Stimulated activated CD8-positive, alpha-beta memory T cell treated with anti-CD3 and anti-CD28 coated beads, Interleukin-2, amount 100 ng/mL, for 1 hour (primary cell): ENCODE measurements at places on chromosomes 12 and 14.

DNA sequence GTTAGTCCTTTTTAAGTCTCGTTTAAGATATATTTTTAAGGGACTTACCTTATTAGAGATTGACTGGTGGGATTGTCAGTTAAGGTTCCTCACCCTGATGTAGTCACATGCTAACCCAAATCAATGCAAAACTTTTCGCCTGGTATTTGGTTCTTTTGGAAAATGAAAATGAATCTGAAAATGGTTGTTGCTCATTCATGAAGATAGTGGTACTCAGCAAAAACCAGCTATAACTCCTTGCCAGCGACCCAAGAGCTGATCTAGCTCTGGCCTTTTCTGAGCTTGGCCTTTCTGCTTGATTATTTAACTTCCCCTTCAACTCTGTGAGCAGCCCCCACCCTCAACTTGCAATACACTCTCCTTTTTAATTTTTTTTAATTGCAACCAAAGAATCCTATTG lies 85.0 kb upstream of the GTF2A1 start:
- DNase-seq: no peak

DNA sequence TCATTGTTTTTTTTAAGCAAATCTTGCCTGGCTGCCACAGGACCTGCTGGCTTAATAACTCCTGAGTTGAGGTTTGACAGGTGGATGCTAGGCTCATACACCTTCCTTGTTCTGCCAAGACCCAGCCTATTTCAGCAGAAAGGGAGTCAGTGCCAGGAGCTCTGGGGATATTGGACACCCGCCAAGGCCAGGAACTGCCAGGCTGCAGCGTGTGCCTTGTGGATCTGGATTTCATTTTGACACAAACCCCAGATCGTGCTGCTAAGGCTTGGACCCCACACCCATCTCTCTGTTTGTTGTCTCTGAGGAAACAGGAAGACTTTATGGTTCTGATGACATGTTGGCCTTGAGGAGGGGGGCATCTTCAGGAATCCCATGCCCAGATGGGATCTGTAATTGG lies 44.4 kb upstream of the PRIMA1 start:
- no peak for DNase-seq

DNA sequence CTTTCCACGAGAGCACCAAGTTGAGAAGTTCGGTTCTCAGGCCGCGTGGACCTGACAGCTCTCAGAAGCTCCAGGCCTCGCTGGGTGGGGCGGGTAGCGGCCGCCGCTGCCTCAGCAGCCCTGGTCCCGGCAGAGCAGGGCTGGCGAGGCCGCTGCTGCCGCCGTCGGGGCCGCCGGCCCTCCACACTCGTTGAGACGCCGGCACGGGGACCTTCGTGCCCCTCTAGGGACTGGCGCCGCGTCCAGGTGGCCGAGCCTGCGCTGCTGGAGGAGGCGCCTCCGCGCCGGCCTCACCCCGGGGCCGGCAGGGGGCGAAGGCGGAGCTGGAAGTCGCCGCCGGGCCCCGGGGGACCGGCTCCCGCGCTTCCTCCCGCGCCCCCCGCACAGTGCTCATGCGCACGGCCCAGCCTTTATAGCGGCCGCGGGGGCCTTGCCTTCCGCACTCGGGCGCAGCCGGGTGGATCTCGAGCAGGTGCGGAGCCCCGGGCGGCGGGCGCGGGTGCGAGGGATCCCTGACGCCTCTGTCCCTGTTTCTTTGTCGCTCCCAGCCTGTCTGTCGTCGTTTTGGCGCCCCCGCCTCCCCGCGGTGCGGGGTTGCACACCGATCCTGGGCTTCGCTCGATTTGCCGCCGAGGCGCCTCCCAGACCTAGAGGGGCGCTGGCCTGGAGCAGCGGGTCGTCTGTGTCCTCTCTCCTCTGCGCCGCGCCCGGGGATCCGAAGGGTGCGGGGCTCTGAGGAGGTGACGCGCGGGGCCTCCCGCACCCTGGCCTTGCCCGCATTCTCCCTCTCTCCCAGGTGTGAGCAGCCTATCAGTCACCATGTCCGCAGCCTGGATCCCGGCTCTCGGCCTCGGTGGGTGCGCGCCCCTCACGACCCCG lies at the start of gene COCH:
Gene COCH (plus strand): TSS at position 440 of the 879 bp plus-strand sequence. CDS start 380 bp downstream, at position 820.
- DNase-seq: no peak

DNA sequence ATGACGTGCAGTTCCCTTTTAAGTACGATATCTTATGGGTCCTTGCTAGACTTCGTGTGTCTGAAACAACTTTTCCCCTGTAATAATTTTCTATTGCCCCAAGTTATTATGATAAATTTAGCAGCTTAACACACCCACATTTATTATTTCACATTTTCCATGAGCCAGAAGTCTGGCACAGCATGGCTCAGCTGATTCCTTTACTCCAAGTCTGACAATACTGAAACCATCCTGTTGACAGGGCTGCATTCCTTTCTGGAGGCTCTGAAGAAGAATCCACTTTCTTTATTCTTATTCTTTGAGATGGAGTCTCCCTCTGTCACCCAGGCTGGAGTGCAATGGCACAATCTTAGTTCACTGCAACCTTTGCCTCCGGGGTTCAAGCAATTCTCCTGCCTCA lies 80.9 kb downstream of the DENND5B start:
- DNase-seq: no peak

DNA sequence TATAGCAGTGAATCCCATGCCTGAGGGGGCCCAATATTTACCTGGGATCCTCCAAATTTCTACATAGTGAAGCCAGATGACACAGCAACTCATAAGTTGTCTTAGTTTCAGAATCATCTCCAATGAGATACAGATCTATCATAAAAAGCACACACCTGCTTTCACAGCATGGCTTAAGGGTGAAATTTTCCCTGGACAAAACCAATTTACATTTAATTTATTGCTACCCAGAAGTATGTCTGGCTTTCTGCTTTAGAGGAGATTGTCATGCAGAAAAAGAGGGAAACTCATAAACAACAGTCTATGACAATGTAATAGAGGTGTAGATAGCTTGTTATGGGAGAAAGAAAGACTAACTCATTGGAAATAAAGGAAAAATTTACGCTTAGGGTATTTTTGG lies 113.0 kb downstream of the MGAT4C start:
- DNase-seq: no peak

DNA sequence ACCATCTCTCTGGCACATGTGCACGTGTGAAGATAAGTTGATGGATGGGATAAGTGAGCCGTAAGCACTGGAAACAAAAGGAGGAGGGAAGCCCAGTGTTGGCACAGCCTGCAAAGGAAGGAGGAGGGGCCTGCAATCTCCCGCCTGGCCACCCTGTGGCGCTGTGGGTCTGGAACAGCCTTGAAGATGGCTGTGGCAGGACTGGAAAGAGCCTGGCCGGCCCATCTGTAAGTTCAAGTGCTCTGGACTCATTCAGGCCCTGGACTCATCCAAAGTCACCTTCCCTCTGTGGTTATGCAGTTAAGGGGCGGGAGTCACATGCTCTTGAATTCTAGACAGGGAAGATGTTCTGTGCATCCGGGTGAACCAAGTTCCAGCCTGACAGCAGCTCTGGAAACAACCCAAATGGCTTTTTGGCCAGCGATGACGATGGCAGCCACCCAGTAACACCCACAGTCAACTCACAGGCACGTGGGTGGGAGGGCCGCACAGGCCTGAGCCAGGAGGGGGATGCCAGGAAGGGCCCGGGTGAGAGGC lies 50.4 kb downstream of the CHGA start:
- DNase-seq: no peak

GRCh38 chr14:64266239-64266638 lies 27.9 kb downstream of the ESR2 start:
- DNase-seq: no peak

DNA sequence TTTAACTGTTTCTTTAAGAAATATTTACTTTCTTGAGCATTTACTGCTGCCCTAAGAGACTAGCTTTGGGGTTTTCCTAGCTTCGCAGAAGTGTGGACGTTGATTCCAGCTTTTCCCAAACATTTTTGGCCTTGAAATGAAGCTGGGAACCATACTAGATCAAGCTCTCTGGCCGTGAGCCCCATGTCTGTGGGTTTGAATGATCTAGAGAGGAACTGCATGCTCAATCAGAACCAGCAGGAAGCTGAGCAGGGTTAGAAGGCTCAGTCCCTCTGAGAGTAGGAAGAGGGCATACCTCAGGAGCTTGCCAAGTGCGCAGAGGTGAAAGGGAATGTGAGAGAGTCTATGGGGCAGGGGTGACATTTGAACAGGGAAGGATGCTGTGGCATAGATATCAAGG lies 292.1 kb downstream of the CACNA1C start:
- no peak for DNase-seq

DNA sequence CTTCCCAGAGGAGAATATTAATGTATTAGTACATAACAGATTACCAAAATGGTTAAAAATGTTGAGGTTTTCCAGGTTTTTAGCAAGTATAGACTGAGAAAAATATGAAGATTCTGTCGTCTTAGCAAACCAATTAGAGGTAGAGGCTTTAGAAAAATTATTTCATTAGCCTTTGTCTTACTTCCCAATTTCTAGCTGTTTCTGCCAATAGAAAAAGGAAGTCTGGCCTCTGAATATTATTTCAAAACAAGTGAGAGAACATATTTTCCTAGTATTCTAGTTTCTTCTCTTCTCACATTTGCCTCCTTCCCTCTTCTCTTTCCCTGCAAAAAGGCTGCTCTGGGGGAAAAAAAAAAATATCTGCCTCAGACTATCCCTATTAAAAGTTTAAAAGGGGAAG lies 16.4 kb downstream of the IPO8 start:
- DNase-seq: no peak

DNA sequence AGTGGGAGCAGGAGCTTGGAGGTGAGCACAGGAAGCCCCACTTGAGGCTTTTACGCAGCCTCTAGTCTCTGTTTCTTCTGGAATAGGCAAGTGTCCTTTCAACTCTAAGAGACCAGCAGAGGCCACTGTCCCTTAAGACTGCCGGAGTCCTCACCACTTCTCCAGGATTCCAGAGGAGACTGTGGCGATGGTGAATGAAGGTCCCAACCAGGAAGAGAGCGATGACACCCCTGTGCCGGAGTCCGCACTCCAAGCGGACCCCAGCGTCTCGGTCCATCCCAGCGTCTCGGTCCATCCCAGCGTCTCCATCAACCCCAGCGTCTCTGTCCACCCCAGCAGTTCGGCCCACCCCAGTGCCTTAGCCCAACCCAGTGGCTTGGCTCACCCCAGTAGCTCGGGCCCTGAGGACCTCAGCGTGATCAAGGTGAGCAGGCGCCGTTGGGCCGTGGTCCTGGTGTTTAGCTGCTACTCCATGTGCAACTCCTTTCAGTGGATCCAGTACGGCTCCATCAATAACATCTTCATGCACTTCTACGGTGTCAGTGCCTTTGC lies 442 bp downstream of the FLVCR2 start:
- DNase-seq: no peak

DNA sequence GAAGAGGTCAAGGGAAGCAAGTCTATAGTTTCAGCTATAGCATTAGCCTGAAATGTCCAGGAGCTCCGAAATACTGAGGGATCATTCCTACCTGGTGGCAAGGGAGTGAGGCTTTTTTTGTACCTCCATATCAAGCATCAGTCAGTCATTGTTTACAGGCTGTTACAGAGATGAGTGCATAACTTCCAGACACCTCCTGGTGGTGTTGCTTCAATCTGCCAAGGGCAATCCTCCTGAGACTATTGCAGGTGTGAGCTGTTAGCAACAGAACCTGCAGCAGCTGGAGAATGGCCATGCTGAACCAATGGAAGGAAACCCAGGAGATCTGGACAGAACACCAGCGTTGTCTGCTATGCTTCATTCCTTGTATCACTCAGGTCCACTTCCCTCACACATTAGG lies 80.0 kb upstream of the SLC8A3 start:
- DNase-seq: no peak

- DNase-seq: no peak
These were observed 1316.9 kb upstream of the SEL1L start for GRCh38 chr14:82850576-82850975.

- no peak for DNase-seq
These were observed 19.3 kb downstream of the ZC2HC1C start for GRCh38 chr14:75088566-75089373.

GRCh38 chr14:80425686-80426085 lies 214.4 kb upstream of the DIO2 start:
- DNase-seq: no peak

DNA sequence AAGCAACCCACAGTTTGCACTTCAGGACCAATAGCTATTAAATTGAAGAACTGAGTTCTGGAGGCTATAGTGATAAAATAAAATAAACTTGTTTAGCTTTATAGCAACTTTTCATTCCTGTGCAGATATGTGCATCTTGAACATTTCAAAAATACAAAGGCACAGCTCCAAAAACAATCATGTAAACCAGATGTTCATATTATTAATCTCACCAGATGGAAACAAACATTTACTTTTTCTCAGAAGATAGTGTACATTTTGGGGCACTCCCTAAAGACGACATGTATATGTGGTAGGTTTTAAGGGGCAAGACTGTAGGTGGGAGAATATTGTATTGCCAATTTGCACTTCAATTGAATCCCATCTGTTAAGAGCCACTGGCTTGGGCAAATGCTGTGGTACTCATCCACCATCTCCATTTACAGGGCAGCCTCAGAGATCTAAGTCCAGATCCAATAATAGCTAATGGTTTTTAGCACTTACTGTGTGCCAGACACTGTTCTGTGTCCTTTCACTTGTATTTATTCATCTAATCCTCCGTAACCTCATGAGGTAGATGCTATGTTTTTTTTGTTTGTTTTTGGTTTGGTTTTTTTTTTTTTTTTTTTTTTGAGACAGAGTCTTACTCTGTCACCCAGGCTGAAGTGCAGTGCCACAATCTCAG lies 49.1 kb downstream of the PTGER2 start:
- DNase-seq: no peak

DNA sequence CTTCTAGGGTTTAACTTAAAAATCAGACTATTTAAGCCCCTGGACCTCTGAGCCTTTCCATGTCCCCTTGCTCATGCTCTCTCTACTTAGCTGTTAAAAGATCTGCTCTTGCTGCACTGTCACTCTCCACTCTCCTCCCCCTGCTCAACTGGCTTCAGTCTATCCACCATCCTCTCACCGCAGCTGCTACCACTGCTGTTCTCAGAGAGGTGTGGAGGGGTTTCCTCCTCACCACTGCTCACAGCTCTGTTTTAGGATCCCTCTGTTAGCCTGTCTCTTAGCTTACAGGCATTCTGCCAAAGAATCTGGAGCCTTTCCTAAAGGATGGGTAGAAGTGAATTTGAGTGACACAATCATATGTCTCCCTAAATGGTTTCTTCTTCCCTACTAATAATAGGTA lies 43.7 kb upstream of the ATP2B1 start:
- no peak for DNase-seq

DNA sequence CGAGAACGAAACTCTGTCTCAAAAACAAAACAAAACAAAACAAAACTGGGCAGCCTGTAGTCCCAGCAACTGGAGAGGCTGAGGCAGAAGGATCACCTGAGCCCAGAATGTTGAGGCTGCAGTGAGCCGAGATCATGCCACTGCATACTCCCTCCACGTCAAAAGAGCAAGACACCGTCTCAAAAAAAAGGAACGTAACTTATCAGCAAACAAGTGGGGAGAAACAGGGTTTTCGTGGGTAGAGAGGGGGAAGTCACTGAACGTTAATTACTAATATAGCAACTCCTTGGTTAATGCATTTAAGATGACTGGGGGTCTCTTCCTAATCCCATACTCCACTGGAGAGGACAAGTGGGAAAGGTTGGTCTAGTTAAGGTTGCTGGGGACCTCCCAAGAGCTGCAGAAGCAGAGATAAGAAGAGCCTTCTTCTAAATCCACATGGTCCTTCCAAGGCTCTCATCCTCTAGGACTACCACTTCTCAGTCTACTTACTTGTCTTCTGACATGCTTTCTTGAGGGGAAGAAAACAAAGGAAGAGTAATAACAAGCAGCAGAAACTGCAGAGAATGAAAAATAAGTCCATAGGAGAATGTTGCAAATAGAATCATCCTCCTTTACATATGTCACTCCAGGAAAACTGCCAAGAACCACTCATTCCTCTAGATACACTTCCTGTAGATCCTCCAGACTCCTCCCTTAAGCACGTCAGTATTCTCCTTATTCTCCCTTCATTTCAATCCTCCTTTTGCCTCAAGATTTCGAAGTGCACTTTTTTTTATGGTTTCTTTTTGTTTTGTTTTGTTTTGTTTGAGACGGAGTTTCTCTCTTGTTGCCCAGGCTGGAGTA lies 5.8 kb downstream of the NUMB start:
- no peak for DNase-seq
